ENCODE measurements at places on chromosomes 5 and 9.

DNA sequence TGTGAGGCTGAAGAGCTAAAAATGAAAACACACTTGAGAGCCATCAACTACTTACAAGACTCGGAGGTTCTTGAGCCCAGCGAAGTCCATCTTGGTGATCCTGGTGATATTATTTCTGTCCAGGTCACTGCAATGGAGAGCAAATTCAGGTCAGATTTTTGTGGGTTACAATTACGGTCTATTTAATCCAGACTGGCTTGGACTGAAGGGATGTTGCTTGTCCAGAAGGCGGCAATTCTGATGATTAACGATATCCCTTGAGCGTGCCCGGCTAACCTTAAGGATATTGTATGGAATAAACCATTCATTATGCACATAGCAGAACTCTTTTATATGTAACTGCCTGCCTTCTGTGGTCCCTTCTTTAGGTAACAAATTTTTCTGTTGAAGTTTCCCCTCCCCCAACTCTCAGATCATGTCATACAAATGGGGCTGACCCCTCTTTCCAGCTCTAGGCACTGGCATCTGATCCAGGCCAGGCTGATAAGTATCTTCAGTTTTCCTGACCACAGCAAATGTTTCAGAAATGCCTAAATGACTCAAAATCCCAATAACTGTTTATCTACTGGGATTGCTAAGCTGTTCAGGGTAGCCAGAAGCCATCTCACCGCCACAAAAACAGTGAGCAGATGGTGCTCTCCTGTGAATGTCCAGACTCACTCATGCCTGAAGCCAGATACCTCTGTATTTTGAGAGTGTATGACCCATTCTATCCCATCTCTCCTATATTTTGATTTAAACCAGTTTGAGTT is 49.4 kb downstream of the SLIT3 start:
- no peak for DNase-seq

DNA sequence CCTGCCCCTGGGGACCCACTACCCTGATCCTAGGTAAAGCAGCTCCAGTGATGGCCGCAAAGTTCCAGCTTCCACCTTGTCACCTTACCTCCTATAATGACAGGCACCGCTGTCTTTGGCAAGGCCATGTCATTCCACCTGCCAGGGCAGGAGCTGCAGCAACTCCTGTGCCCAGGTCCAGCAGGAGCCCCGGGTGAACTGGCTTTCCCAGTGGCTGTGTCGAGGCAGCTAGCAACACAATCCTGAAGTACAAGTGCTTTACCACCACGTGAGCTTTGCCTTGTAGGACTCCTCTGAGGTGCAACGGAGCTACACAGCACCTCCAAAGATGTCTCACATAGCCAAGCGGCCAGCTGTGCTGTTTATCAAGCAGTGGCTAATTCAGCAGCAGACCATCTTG is 20.7 kb upstream of the MGAT1 start:
- DNase-seq: no peak

GRCh38 chr5:146884066-146884626 is 5.6 kb upstream of the PPP2R2B start:
- no peak for DNase-seq

DNA sequence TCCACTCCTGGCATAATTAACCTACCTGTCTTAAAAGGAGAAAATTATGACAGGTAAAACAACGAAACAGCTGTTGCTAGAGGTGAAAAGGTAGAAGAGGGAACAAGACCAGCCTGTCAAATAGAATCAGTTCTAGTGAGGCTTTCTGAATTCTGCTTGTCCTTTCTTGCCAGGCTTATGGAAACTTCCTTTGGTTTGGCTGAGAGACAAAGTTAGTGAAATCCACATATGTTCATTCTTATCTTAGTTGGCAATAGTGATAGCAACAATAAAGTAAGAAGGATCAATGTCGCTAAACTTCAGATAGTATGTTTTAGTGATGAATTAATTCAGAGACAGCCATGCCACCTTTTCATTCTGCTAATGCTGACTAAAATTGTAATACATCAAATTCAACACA is 34.4 kb downstream of the HAPLN1 start:
- no peak for DNase-seq

DNA sequence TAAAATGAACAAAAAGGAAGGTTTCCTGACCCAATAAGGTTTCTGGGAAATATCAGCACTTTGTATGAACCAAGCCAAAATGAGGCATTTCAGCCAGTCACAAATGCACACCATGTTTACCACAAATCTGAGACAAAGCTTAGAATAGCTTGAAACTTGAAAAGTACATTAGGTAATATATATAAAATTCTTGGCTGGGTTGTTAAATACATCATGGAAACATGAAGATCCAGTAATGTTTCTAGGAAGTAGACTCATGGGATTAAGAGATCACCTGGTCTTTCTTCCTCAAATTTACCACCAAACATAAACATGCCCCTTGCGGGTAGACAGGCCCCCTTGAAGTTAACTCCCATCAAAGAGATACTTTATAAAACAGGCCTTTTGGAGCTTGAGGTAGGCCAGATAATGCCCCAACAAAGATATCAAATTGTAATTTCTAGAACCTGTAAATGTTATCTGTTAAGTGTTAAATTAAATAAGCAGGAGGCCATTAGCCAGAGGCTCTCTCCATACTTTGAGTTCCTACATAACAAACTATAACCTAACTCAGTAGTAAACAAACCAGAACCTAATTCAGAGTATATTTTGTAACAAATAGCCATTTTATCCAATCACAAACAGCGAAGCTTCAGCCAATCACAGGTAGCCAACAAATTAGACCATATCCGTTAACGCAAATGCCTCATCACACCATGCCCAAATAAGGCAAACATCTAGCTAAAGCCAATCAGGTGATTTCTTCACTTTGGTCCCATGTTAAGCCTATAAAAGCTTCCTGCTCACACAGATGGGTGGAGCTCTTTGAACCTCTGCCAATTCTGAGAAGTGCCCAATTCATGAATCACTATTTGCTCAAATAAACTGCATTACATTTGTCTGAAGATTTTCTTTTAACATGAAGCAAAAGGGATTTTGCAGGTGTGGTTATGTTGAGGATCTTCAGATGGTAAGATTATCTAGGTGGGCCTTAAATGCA is 127.9 kb upstream of the TARS1 start:
- DNase-seq: no peak

GRCh38 chr5:140925806-140926442 is at the start of gene PCDHAC1:
PCDHAC1 (plus strand) TSS chr5:140926299; CDS start chr5:140926893, 594 bp downstream.
- DNase-seq: no peak

DNA sequence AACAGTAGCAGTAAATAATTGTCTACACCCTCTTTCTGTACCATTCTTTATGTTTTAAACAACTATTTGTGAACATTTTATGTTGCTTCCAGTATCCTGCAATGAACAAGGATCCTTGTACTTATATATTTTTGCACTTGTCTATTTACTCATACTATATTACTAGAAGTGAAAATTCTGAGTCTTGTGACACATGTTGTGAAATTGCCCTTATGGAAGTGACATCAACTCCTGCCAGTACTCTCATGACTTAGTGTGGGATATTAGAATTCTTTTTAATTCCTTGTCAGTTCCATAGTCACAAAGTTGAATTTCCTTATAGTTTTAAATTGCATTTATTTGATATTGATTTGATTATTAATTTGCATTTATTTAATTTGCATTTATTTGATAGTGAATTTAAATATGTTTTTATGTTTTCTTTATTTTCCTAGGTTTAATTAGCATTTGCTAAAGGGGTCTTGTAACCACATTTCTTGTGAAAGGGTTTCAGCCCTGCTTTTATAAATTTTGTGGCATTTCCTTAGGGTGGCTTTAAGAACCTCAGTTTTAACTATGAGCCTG is 27.7 kb downstream of the PARP8 start:
- DNase-seq: no peak
